ENCODE measurements at places on chromosomes 6 and 20. TPM values are rescaled to one million over a fixed set of nuclear protein-coding genes. Genes with fewer than 3 reads are reported as not detected.

The ZNF334 gene
- total RNA-seq, result 0.54 TPM

The GJA10 gene
- total RNA-seq, result not detected

The OLIG3 gene
- total RNA-seq, result not detected

The VGLL2 gene
- not detected for total RNA-seq

The NKX2-4 gene
- 3.8 TPM for total RNA-seq

The SNTA1 gene
- total RNA-seq, result 3.2 TPM

The SLC22A2 gene
- total RNA-seq, result 1.1 TPM

The SYNJ2 gene
- 155 TPM for total RNA-seq

The DEFB112 gene
- not detected for total RNA-seq

The TXLNB gene
- total RNA-seq, result not detected

The BTN3A1 gene
- 16.1 TPM for total RNA-seq

The NINL gene
- total RNA-seq, result 5.8 TPM

The AK9 gene
- 2.3 TPM for total RNA-seq

The STXBP5 gene
- 22.7 TPM for total RNA-seq

The CLPSL2 gene
- not detected for total RNA-seq

The HCRTR2 gene
- not detected for total RNA-seq

DNA sequence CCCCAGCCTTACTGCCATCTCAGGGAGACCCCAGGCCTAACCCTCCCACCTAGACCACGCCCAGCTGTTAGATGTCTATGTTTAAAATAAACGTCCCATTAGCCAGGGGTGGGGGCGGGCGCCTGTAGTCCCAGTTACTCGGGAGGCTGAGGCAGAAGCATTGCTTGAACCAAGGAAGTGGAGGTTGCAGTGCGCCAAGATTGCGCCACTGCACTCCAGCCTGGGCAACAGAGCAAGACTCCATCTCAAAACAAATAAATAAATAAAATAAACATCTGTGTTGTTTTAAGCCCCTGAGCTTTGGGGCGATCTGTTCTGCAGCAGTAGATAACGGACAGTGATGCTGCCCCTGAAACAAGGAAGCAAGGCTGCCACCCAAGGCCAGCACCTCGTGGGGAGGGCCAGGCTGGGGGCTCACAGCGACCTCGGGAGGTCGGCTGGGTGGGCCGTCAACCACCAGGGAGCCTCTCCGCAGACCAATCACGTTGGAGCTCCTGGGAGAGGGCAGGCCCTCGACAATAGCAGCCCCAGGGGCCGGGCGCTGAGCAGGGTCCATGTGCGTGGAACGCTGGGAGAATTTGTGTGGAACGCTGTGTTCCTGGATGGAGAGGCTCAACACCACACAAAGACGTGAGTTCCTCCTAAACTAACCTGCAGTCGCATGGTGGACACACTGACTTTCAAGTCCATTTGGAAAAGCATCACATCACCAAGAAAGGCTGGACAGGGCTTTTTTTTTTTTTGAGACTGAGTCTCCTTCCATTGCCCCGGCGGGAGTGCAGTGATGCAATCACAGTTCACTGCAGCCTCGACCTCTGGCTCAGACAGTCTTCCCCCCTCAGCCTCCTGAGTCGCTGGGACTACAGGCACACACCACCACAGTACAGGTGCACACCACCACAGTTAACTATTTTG is 1.0 kb upstream of the HELZ2 start:
- DNase-seq, result peak; percentile 32

DNA sequence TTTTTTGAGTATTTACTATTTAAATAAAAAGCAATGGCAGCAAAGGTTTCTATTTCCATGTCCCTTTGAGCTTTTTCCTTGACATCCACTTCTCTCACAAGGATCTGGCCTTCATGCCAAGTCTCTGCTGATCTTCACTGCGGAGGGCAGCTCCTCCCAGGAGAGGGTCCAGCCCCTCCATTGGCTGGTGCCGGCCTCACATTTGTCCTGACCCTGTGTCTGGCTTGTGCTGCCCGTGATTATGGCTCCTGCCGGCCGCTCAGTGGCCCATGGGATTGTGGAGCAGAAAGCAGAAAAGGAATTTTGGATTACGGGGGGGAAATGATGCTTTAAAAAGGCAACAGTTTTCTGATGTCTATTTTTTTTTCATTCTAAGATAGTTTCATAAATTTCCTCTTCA is 31.2 kb upstream of the PDE7B start:
- DNase-seq, result no peak

- no peak for DNase-seq
Measured at GRCh38 chr6:157549468-157549745, 168.4 kb downstream of the ZDHHC14 start.

DNA sequence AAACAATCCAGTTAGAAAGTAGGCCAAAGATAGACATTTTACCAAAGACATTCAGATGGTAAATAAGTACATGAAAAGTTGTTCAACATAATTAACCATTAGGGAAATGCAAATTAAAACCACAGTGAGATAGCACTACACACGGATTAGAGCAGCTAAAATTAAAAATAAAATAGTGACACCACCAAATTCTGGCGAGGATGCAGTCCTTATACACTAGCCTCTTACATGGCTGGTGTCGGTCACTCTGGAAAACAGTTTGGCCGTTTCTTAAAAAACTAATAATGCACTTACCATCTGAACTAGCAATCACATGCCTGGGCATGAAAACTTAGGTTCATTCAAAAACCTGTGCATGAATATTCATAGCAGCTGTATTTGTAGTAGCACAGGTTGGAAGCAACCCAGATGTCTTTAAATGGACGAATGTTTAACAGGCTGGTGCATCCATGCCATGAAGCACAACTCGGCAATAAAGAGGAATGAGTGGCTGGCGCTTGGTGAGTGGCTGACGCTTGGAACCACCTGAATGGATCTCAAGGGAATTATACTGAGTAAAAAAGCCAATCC is 77.0 kb downstream of the FAM120B start:
- DNase-seq, result no peak

DNA sequence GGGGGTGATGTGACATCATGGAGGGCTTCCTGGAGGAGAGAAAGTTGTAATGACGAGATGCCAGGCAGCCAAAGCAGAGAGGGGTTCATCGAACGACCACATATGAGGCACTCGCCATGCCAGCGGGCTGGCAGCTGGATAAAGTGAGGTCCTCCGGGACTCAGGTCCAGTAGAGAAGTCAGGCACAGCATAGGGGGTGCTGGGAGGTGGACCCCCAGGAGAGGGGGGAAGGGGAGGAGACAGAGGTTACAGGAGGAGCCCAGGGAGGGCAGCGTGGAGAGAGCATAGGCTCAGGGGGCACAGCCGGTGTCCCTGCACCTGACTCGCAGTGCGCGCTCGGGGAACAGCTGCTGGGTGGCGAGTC is 174.7 kb downstream of the BMP7 start:
- no peak for DNase-seq

DNA sequence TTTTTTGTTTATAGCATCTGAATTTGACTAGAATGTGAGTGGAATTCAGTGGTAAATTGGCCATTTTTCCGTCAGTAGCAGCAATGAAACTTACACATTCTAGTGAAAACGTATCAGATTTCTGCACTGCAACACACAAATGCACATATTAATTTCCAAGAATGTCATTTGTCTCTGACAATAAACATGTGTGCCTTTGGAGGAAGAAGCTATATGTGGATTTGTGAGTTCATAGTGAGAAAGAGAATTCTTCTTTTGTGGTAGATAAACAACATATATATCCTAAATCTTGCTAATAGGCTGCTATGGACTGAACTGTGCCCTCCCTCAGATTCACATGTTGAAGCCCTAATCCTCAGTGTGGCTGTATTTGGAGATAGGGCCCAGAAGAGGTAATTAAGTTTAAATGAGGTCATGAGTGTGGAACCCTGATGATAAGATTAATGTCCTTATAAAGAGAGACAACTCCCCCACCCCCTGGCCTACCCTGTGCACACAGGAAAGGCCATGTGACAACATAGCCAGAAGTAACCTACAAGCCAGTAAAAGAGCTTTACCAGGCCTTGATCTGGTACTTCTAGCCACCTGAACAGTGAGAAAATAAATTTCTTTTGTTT is 200.2 kb upstream of the EYA4 start:
- no peak for DNase-seq

DNA sequence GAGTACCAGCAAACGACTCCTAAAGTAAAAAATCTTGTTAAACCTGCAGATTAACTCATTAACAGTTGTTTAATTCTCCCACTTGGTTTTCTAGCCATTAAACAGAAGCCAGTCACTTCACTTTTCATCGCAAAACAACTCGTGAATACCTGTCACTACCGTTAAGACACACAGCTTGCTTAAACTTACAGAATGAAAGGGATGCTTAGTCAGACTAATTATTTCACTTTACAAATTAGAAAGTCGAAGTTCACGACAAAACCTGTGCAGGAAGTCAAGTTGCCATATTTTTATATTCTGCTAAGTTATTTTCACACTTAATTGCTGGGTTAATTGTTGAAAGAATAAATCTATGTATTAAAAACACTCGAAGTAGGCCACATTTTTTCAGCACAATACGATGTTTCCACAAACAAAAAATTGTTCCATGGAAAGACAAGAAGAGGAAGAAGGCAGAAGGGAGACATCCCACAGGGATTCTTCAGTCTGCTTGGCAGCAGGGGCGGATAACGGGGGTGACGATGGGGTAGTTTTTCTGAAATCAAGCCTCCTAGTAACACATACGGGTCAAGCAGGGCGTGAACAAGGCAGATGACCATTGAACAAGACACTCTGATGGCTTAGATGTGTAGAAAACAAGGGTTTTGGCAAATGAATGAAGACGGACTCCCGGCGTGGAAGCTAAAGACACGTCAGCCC is 933 bp downstream of the SSR1 start:
- no peak for DNase-seq

GRCh38 chr6:43715056-43715788 is 27.6 kb upstream of the MRPS18A start:
- no peak for DNase-seq

GRCh38 chr20:62808211-62808865 is 3.7 kb downstream of the OGFR start:
- peak; percentile 52 for DNase-seq

DNA sequence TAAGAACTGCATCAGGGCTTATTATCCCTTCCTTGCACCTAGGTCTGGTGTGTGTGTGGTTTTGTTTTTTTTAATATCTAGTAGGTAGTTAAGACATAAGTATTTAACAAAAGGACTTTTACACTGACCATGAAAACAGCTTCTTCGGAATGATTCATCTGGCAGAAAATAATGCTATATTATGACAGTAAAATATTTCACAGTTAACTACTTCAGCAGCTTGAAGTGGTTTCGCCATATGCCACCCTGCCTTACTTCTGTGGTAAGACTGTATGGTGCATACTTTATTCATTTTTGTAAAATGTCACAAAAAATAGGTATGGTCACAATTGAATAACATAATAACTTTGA is 858 bp upstream of the PTPRK start:
- DNase-seq, result no peak

- DNase-seq, result peak; percentile 56
Measured at GRCh38 chr20:44651684-44652423, at the start of gene ADA. Gene ADA, minus strand, starts transcription at chr20:44651699. Its CDS starts 92 bp downstream, at chr20:44651607.

GRCh38 chr6:18016133-18016532 is 28.7 kb upstream of the KIF13A start:
- no peak for DNase-seq

DNA sequence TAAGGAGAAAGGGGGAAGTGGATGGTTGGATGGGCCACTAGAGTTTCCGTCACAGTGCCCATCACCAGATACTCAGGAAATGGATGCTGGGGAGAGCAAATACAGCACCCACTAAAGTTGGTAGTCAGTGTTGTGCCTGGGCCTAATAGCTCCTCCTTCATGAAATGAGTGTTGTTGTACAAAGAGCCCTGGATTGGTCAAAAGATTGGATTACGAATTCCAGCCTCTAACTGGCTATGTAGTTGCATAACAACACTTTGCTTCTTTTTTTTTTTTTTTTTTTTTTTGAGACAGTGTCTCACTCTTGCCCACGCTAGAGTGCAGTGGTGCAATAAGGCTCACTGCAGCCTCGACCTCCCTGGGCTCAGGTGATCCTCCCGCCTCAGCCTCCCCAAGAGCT is 27.4 kb downstream of the KCNG1 start:
- no peak for DNase-seq

- DNase-seq, result no peak
Measured at GRCh38 chr6:114121913-114122662, 151.1 kb upstream of the HDAC2 start.

GRCh38 chr6:5084360-5084780 is 771 bp upstream of the PPP1R3G start:
- DNase-seq, result no peak

DNA sequence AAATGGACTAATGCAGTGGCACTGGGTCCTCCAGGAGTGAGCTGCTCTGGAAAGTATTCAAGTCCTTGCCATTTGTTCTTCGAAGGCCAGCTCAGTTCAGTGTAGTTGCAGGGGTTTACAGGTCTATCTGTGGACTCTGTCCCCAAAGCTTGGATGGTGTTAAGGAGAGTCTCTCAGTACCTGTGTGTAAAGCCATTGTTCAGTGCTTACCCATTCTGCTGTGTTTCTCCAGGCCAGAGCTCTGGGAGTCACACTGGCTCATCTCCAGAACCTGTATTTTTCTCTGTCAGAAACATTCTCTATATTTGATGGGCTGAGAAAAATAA is 66.6 kb downstream of the DTD1 start:
- no peak for DNase-seq

- DNase-seq, result no peak
Measured at GRCh38 chr6:101395345-101395744, 1.8 kb downstream of the GRIK2 start.

GRCh38 chr6:2035046-2035445 is 210.4 kb downstream of the GMDS start:
- DNase-seq, result no peak

- DNase-seq, result no peak
Measured at GRCh38 chr6:137497721-137498463, 3.7 kb upstream of the OLIG3 start.

GRCh38 chr6:158853880-158854213 is 34.7 kb upstream of the EZR start:
- no peak for DNase-seq
